Memory B cell (primary cell): ENCODE measurements at places on chromosomes 5 and 9.

DNA sequence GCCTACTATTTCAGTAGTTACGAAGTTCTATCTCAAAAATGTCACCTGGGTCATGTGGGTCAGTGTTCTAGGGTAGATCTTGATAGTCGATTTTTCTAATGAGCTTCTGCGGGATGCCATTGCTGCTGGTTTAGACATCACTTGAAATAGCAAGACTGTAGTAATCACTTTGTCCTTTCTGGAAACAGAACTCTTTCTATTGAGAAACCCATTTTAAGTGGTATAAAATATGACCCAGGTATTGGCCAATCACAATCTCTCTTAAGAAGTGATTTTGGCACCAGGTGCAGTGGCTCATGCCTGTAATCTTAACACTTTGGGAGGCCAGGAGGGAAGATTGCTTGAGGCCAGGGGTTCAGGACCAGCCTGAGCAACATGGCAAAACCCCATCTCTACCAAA lies 17.6 kb downstream of the ARRDC3 start:
- H3K27me3 ChIP-seq: no peaks in the 10 kb centered on the region
- H3K36me3 ChIP-seq: peaks cover 19% of the 10 kb centered on the region
- H3K27ac ChIP-seq: no peak overlapping the region
- H3K4me1 ChIP-seq: peaks cover 16% of the 10 kb centered on the region
- DNase-seq: no peak

DNA sequence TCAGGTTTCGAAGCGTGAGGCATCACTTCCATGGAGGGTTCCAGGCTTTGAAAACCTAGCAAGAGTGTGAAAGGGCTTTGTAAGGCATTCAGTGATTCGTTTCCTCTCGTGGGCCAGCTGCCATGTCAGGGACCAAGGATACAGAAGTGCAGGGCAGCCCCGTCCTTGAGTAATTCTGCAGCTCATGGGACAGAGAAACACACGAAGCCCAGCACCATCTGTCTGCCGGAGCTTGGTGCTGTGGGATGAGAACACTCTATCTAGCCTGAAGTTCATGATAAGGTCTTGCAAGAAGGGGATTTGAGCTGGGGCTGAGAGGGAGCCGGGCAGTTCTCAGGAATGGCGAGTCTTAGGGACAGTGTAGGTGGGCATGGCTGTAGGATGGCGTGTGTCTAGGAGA lies 55.8 kb downstream of the ANKRD33B start:
- DNase-seq: no peak
- peaks cover 18% of the 10 kb centered on the region for H3K4me1 ChIP-seq
- H3K27ac ChIP-seq: peak overlapping the region; percentile 35
- H3K27me3 ChIP-seq: no peaks in the 10 kb centered on the region
- no peak overlapping the region for H3K4me3 ChIP-seq
- H3K36me3 ChIP-seq: peaks cover 29% of the 10 kb centered on the region

- no peaks in the 10 kb centered on the region for H3K27me3 ChIP-seq
- no peak overlapping the region for H3K4me3 ChIP-seq
- H3K36me3 ChIP-seq: no peaks in the 10 kb centered on the region
- DNase-seq: no peak
- H3K27ac ChIP-seq: no peak overlapping the region
- H3K4me1 ChIP-seq: no peaks in the 10 kb centered on the region
Observed at GRCh38 chr9:101791938-101792337, 53.5 kb upstream of the GRIN3A start.

DNA sequence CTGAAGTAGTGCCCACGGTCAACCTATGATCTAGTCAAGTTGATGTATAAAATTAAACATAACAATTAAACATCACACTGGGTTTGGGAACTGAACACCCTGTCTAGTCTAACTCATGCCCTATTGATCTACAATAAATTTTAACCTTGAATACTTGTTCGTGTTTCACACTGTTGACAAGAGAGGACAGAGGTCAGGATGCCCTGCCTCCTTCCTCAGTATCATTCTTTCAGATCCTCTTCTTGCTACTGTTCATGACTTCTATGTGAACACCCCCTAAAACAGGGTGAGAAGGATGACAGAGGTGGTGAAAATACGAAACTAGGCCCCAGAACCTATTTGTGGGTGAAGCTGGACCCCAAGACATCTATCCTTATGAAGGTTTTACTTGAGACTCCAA lies 8.1 kb upstream of the MAT2B start:
- H3K36me3 ChIP-seq: no peaks in the 10 kb centered on the region
- no peaks in the 10 kb centered on the region for H3K27me3 ChIP-seq
- DNase-seq: no peak
- no peak overlapping the region for H3K27ac ChIP-seq
- no peak overlapping the region for H3K4me3 ChIP-seq

DNA sequence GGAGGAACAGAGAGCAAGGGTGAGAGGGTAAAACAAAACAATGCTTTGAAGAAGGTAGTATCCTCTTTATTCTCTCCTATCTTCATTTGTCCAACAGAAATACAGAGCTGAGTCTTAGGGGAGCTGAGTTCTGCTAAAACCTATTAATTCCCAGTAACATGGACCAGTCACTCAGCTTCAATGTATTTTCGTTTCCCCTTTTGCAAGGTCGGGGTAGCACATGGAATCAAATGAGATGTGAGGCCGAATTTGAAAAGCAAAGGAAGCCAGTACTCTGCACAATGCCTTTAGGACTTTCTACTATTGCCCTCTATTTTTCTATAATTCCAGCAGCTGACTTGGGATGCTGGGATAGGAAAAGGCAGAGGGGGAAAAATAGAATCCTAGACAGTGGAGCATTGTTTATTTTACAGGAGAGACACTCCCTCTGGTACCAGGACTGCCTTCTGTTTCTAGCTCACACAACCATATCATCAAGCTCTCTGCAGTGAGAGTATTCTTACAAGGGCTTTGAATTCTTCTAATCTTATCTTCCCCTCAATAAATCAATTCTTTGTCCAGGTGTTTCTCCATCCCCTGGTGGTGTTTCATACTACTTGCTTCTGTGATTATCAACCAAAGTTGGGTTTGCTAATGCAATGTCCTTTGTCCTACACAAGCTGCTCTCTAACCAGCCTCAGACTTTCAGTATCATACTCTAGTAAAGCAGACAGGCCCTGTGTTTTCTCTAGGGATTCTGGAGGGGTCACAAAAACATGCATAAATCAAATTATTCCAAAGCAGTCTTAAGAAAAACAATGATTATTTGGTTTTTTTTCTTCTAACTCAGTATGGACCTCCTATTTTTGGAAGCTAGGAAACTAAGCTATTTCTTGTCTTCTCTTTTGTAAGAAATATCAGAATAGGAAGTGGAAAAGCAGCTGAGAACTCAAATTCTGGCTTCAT lies 341.5 kb downstream of the OSTF1 start:
- no peak for DNase-seq
- H3K27ac ChIP-seq: no peak overlapping the region
- H3K4me3 ChIP-seq: no peak overlapping the region
- H3K27me3 ChIP-seq: no peaks in the 10 kb centered on the region

DNA sequence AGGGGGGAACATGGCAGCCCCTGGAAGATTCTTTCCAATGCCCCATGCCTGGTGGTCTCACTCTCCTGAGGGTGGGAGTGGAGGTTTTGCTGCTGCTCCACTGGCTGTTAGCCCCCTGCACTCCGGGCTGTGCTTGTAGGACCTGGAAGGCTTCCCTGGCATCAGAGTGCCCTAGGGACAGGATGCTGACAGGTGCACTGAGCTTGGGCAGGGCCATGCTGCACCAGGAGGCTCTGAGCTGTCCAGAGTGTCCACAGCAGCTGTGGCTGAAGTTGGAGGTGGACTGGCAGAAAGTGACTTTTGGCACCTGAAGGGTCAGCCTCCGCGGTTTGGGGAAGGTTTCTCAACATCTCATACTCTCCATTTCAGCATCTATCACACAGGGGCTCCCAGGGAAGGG lies 249.1 kb downstream of the GADD45G start:
- H3K27ac ChIP-seq: no peak overlapping the region
- DNase-seq: no peak
- H3K36me3 ChIP-seq: no peaks in the 10 kb centered on the region
- H3K4me1 ChIP-seq: peaks cover 5% of the 10 kb centered on the region
- H3K4me3 ChIP-seq: no peak overlapping the region

DNA sequence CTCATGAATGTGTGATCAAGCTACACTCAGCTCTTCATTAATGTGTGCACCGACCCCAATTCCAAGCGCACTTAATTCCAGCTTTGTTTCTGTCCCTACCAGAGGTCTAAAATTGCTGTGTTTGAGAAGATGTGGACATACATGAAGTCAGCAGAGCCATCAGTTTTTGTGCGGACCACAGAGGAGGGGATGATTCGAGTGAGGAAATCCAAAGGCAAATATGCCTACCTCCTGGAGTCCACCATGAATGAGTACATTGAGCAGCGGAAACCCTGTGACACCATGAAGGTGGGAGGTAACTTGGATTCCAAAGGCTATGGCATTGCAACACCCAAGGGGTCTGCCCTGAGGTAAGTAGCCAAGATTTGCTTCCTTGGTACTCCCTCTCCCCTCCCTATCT lies 268.6 kb downstream of the FAM114A2 start:
- no peak for DNase-seq
- H3K27ac ChIP-seq: no peak overlapping the region
- no peak overlapping the region for H3K4me3 ChIP-seq
- no peaks in the 10 kb centered on the region for H3K4me1 ChIP-seq
- no peaks in the 10 kb centered on the region for H3K36me3 ChIP-seq

GRCh38 chr9:13816837-13817236 lies 497.1 kb downstream of the NFIB start:
- H3K4me1 ChIP-seq: no peaks in the 10 kb centered on the region
- H3K27me3 ChIP-seq: no peaks in the 10 kb centered on the region
- H3K27ac ChIP-seq: no peak overlapping the region
- DNase-seq: no peak

DNA sequence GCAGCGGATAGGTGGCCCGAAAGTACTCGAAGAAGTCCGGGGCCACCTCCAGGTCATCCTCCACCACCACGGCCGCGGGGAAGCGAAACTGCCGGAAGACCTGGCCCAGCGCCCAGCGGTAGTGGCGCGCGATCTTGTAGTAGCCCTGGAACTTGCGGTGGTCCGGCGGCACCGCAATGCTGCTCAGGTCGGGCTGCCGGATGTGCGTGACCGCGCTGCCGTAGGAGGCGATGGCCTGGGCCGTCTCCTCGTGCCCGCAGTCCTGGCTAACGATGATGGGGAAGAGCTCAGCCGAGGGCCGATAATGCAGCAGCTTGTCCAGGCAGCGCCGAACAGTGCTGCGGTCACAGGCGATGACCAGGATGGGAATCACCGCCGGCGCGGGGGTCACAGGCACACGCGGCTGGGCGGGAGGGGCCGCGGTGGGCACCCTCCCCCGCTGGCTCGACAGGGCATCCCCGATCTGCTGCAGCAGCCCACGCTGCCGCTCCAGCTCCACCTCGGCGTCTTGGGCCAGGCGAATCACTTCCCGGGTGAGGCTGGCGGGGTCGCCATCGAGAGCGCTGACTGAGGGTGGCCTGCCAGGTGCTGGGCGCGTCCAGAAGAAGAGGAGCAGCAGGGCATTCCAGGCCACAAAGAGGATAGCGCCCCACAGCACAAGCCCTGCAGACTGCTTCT lies 10.2 kb downstream of the MGAT1 start:
- peak overlapping the region; percentile 74 for H3K27ac ChIP-seq
- H3K27me3 ChIP-seq: no peaks in the 10 kb centered on the region
- DNase-seq: no peak
- no peak overlapping the region for H3K4me3 ChIP-seq
- H3K36me3 ChIP-seq: peaks cover 12% of the 10 kb centered on the region

GRCh38 chr5:134524826-134525682 lies at the start of gene JADE2:
Gene JADE2 (plus strand): TSS chr5:134525670. CDS start chr5:134535858, 10,188 bp downstream.
- H3K27me3 ChIP-seq: no peaks in the 10 kb centered on the region
- H3K4me1 ChIP-seq: peaks cover 34% of the 10 kb centered on the region
- H3K36me3 ChIP-seq: no peaks in the 10 kb centered on the region
- peak; percentile 89 for DNase-seq
- peak within 1 kb of the TSS; percentile 97 for H3K27ac ChIP-seq

GRCh38 chr9:137550231-137550621 lies at the start of gene PNPLA7:
Gene PNPLA7 (minus strand): TSS chr9:137550402. CDS start chr9:137550197, 205 bp downstream.
- peak within 1 kb of the TSS; percentile 95 for H3K27ac ChIP-seq
- peaks cover 17% of the 10 kb centered on the region for H3K4me1 ChIP-seq
- H3K27me3 ChIP-seq: no peaks in the 10 kb centered on the region
- peak; percentile 46 for DNase-seq

DNA sequence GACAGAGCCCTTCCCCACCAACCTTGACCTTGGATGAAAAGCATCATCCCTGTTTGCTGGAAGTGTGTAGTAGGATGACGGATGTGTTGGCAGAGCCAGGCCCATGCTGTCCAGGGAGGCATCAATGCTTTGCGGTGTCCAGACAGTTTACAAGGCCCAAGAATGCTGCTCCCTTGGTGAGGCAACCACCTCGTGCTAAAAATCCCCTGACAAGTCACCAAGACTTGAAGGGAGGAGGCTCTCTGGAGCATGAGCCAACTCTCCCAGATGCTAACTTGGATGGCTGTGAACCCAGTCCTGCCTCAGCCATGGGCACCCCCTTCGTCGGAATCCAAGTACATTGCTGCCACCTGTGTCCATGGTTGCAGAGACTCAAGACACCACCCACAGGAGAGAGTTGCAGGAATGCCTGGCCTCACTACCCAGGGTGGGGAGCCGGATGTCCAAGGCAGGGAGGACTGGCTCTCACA lies 9.5 kb upstream of the NKD2 start:
- H3K36me3 ChIP-seq: no peaks in the 10 kb centered on the region
- H3K4me1 ChIP-seq: peaks cover 9% of the 10 kb centered on the region
- H3K4me3 ChIP-seq: no peak overlapping the region
- peaks cover 10% of the 10 kb centered on the region for H3K27me3 ChIP-seq

GRCh38 chr5:155753943-155754581 lies 572.9 kb upstream of the SGCD start:
- DNase-seq: no peak
- no peaks in the 10 kb centered on the region for H3K4me1 ChIP-seq
- H3K4me3 ChIP-seq: no peak overlapping the region

DNA sequence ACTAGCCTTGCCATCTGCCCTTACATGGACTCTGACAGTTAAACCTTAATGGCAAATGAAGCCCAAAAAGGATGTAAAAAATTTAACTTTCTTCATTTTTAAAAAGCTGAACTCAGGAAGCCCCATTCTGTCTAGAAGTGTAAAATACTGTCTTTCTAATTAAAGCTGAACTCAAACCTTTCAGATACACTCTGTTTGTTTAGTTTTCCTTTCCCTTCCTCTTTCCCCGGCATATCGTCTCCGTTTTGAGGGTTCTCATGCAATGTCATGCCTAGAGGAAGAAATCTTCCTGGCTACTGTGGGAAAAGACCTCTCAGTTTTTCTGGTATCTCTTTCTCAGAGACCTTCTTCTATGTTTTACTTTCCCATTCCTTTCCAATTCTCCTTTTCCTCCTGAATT lies 841.5 kb downstream of the DTWD2 start:
- H3K4me1 ChIP-seq: no peaks in the 10 kb centered on the region
- DNase-seq: no peak
- H3K27me3 ChIP-seq: no peaks in the 10 kb centered on the region
- H3K4me3 ChIP-seq: no peak overlapping the region

- peaks cover 2% of the 10 kb centered on the region for H3K27me3 ChIP-seq
- DNase-seq: no peak
- H3K27ac ChIP-seq: no peak overlapping the region
Observed at GRCh38 chr9:87434366-87434765, 63.3 kb upstream of the DAPK1 start.

GRCh38 chr5:14167211-14167845 lies 24.2 kb downstream of the TRIO start:
- peaks cover 66% of the 10 kb centered on the region for H3K4me1 ChIP-seq
- peak overlapping the region; percentile 95 for H3K4me3 ChIP-seq
- no peak for DNase-seq
- H3K36me3 ChIP-seq: peaks cover 9% of the 10 kb centered on the region
- H3K27ac ChIP-seq: peak overlapping the region; percentile 94
